Stimulated activated CD8-positive, alpha-beta memory T cell treated with anti-CD3 and anti-CD28 coated beads, Interleukin-2, amount 100 ng/mL, for 1 hour (primary cell): ENCODE measurements at places on chromosomes 2 and 18.

GRCh38 chr2:168669151-168669550 lies 133.3 kb upstream of the NOSTRIN start:
- DNase-seq: no peak

DNA sequence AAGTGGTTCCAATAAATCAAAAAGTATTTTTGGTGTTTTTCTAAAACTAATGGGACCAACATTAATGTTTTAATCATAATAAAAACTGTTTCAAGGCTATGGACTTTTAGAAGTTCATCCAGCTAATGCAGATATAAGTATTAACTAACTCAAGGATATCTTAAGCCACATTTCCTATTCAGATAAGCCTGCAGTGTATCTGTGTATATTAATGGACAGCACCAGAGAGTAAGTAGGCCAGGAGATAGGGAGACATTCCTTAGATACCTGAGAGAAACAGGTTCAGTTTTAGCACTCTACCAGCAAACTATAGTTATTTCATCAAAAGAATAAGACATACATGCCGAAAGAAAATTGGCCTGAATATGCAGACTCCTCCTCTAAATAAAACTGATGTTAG lies 27.3 kb downstream of the PREPL start:
- no peak for DNase-seq

DNA sequence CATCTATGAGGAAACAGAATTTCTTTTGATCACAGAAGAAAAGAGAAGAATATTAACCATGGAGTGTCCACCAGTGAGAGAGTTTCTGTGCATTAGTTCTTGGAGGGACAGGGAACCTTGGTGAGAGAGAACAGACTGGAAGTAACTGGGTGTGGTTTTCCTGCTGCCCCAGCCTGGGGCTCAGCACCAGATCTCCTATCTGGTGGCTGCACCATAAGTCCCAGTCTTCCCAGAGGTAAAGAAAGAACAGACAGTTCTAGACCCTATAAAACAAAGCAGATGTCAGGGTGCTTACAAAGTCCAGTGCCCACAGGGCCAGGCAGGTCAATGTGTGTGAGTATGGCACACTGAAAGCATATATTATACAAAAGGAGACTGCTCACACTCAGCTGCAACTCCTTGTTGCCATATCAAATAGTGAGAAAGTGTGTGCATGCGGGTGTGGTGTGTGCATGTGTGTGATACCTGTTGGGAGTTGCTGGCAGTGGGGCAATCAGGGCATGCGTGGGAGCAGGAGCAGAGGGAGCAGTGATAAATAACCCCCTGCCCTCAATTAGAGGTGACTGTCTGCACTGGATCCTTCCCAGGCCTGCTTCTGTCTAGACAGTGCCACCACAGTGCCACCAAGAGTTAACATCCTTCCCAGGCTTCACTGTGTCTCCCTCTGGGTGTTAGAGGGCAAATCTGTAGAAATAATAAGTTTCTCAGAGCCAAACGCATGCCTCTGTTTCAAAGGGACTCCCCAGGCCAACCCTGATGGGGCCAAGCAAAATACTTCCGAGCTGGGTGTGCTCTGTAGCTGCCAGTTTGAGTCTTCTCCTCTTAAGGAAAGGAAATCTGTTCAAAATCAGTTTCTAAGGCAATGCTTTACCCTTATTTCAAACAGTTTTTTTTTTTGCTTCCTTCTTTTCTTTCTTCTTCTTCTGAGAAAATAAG lies 45.7 kb downstream of the RDH14 start:
- no peak for DNase-seq

- no peak for DNase-seq
These were observed 564.7 kb upstream of the PIK3C3 start for GRCh38 chr18:41390309-41390708.

DNA sequence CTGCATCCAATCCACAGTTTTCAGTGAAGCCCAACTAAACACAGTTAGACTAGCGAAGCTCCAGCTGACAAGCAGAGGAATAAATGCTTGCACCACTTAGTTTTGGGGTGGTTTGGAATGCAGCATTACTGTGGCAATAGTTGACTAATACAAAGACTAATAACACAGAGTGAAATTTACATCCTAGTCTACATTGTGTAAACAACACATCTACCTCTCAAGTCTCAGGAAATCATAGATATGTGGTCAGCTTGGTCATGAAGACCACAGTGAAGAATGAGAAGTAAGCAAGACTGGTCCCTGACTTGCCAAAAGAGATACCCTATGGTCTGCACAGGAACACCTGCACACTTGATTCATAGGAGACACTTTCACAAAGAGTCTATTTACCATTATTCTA lies 155.1 kb upstream of the TANK start:
- DNase-seq: no peak

GRCh38 chr18:21901423-21901945 lies 160.9 kb downstream of the MIB1 start:
- DNase-seq: no peak

DNA sequence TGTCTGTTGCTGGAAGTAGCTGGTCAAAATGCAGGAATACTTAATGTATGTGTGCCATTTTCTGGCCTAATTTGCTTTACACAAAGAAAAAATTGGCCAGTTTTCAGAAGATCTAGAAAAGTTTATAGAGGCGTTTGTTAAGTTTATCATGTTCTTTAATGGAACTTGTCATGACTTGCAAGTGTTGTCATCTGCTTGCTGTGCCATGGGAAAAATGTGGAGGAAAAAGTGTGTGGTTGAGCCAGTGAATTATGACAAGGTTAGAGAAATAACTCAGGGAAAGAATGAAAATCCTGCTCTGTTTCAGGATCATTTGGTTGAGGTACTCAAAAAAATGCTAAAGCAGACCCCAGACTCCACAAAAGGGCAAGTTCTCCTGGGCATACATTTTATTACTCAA lies 301.6 kb upstream of the CDH2 start:
- DNase-seq: no peak

DNA sequence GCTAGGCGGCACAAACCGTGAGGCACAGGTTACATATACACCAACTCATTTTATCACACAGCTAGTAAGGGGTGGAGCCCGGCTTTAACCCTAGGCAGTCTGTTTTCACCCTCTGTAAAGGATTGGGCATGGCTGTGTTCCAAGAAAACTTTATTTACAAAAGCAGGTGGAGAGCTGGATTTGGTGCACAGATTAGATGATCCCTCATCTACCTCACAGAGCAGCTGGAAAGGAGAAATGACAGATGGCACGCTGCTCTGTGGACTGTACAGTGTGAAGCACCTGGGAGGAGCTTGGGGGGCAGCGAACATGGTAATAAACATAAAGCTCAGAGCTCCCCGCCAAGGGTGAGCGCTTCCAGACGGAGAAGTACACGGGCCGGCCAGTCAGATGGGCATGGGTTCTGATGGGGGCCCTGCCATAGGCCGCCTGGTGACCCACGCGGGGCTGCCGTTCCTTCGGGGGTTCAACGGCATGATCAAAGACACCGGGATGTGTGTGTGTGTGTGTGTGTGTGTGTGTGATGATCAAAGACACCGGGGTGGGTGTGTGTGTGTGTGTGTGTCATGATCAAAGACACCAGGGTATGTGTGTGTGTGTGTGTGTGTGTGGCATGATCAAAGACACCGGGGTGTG lies 862 bp upstream of the TMEM177 start:
- no peak for DNase-seq

- DNase-seq: no peak
These were observed 37.0 kb downstream of the KLHL14 start for GRCh38 chr18:32735781-32736180.

DNA sequence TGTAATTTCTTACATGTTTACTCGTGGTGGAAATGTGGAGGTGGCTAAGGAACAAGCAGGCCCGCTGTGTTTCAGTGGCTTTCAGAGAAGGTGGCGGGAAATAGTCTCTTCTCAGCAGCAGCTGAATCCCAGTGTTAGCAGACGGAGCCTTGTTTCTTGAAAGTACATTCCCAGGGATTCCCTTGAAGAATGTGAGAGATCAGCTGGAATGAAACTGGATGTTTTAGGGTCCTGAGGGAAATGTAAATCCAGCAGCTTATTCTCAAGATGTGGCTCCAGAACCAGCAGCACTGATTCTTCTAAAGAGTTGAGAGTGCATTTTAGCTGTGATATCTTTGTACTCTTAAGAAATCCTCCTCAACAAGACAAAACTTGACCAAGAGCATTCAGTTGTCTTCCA lies 59.1 kb downstream of the CDC42EP3 start:
- no peak for DNase-seq

- no peak for DNase-seq
These were observed 129.4 kb downstream of the TFCP2L1 start for GRCh38 chr2:121155502-121156056.

DNA sequence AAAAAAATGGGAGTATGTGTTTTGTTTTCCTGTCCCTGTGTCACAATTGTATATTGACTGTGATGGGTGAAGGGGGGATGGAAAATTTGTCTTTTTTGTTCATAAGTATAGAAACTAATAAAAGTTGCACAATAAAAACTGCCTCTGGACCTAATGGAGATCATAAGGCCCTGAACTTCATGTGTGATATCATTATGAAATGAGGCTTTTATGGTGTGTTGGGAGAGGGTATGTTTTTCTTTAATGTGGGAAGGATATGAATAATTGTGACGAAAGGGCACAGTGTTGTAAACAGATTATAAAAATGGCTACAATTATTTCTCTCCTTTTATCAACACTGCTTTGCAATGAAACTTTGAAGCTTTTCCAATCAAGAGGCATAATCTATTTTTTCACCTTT lies 1889.3 kb upstream of the CELF4 start:
- DNase-seq: no peak
